Neural crest cell (in vitro differentiated cells): ENCODE measurements at places on chromosomes 1 and 21.

- DNase-seq: no peak
Observed at GRCh38 chr1:44029260-44029910, 1.9 kb downstream of the SLC6A9 start.

DNA sequence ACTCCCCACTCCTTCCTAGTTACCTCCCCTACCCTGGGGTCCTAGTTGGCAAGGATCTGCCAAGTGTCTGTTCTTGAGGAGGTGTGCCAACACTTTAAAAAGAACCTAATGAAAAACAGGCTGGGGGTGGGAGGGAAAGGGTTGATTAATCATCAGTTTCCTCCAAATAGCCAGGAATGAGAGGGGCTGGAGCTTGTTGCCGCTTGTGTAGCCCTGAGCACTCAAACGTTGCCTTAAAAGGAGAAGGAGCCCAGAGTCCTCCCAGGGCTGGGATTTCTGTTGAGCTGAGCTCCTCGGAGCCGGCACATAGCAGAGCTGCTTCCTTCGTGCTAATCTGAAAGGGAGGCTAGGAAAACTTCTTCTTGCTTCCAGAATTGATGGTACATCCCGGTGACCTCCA, 15.9 kb downstream of the SHISA4 start:
- no peak for DNase-seq

DNA sequence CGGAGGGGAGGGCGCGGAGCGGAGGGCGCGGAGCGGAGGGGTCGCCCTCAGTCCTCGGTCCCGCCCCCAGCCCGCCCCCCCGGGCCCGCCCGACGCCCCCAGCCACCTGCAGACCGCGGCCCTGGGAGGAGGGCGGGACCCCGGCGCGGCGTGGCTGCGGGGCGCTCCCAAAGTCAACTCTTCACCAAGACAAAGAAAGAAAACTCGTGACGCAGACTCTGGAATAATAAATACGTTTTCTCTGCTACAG, 1.2 kb downstream of the HES4 start:
- DNase-seq: no peak

- DNase-seq: no peak
Observed at GRCh38 chr1:14334336-14335176, 263.9 kb upstream of the KAZN start.

DNA sequence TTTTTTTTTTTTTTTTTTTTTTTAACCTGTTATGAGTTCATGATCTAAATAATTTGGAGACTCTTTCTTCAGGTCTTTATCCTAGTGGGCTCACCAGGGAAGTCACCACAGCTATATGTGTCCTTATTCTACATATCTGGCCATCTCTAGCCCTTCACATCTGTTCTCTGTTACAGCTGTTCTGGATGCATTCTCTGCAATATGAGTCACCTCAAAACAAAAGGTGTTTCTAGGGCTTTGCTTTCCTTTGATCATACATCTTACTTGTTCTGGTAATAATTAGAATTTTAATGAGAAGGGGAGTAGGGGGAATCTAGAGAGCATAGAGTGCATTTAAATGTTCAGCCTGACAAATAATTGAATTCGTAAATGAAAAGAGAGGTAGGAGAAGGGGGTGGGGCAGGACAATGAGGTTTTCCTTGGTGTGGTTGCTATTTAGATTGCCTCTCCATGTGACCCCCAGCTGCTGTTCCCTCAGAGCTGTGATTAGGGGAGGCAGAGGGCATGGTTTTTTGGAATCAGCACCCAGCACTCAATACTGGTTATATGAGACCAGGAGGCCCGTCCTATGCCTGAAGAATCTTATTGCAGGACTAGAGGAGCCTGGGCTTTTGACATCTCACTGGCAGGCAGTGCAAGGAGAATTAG, 8.0 kb downstream of the SYT6 start:
- DNase-seq: no peak

- DNase-seq: no peak
Observed at GRCh38 chr1:65728504-65728903, 64.2 kb upstream of the PDE4B start.

DNA sequence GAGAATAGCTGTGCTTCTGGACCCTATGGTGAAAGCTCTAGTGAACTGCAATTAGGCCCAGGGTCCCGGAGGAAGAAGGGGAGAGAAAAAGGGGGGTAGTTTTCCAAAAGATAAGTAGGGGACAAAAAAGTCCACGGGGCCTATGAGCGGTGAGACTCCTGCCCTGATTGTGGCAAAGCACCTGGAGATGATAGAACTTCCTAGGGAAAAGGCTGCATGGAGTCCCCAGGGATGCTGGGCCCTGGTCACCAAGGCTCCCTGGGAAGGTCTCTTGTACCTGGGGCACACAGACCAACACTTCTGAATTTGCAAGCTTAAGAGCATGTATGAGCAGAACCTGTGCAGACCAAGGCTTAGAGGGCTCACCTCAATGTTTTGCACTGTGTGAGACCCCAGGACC, 5.4 kb upstream of the SHISA4 start:
- no peak for DNase-seq

- DNase-seq: no peak
Observed at GRCh38 chr1:101128211-101128727, 102.7 kb upstream of the DPH5 start.
